ENCODE measurements at places on chromosomes 11 and 22.

DNA sequence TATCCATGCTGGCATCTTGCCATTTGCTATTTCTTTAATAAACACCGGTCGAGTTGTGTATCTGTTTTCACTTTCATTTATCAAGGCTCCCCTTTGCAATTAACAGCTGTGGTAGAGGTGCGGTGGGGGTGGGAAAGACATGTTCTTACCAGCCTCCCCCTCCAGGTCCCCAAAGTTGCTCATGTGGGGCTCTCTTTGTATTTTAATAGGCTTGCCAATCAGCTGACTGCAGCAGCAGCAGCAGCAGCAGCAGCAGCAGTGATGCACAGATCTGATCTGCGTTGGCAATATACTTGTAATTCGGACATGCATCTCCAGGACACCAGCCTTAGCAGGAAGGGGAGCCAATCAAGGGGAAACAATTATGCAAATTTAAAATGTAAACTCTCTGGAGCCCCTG, 40.3 kb upstream of the E2F8 start:
- no peak for DNase-seq

- no peak for DNase-seq
Observed at GRCh38 chr11:117172724-117173421, 5.7 kb upstream of the SIDT2 start.

GRCh38 chr11:106381895-106382294, 304.4 kb downstream of the AASDHPPT start:
- DNase-seq: no peak

GRCh38 chr22:21449531-21450319, 17.5 kb upstream of the TMEM191C start:
- DNase-seq: no peak

DNA sequence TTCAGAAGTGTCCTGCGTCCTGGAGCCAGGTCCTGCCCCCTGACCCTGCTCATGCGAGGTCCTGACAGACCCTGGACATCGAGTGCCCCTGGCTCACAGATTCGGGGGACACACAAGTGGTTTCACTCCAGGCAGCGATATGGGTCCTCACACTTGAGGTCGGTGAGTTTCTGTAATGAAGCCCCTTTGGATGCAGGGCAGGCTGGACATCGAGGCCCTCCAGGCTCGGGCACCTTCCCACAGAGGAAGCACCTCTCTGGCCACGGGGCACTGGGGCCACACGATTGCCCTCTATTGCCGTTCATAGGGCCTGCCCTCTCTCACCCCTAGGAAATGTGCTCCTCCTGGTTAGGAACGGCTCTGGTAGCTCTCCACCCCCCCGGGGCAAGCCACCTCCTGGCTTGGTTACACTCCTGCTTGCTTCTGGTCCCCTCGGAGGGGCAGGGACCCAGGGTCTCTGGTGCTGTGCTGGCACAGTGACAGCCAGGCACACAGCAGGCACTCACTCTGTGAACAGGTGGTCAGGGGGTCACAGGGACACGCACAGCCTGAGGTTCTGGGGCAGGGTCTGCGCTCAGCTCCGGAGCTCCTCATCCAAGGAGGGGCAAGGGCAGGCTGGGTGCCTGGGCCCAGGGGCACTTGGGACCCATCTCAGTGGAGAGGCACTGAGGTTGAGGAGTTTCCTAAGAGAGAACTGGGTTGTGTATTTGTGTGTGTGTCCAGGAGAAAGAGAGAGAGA, 907.7 kb downstream of the BRD1 start:
- DNase-seq: no peak

DNA sequence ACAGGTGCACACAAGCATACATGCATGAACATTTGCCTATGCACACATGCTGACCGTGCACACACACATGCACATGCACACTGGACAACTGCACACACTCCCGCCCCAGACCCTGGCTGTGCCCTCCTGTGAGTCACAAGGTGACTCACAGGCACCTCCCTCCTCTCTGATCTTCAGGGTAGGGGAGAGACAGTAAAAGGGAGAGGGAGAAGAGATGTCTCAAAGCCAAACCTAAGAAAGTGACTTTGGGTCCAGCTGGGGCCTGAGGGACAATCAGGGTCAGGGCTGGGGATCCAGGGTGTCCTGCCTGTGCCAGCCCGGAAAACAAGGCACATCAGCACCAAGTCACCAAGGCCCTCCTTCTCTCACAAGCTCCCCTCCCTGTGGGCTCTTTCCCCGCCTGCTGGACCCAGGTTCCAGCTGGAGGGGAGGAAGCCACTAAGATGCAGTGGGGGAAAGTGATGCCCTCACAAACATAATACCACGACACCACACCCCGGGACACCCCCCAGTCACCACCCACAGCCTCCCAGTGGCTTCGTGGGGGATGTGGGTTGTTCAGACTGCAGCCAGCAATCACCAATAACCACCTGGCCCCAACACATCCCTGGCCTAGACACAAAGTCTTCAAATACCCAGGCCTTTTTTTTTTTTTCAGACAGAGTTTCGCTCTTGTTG, 39.3 kb downstream of the PDGFB start:
- no peak for DNase-seq

DNA sequence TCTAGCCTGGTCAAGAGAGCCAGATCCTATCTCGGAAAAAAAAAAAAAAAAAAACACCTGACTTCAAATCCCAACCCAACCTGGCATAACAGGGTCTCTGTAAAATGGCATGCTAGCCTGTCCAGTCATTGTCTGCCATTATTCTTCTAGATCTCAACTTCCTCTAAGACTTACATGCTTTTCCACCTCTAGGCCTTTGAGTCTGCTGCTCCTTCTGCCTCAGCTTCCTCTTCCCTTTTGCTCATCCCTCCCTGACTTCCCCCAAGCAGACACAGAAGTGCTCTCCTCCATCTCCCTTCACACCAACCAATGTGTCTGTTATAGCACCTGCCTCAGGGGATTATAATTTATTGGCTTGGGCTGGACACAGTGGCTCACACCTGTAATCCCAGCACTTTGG, 7.8 kb downstream of the STK33 start:
- DNase-seq: no peak

Measured in activated T-helper 1 cell treated with anti-CD3 and anti-CD28 coated beads, Interleukin-2, amount 50 U/mL, for 16 hours (primary cell).